Type B pancreatic cell (in vitro differentiated cells): ENCODE measurements at places on chromosomes 7 and 10. TPM values are rescaled to one million over a fixed set of nuclear protein-coding genes. Genes with fewer than 3 reads are reported as not detected.
A peak's percentile ranks its signal among the peaks of the same experiment; 100 is the strongest.

GRCh38 chr10:129467359-129468064 is 471 bp downstream of the MGMT start:
- DNase-seq, result no peak

DNA sequence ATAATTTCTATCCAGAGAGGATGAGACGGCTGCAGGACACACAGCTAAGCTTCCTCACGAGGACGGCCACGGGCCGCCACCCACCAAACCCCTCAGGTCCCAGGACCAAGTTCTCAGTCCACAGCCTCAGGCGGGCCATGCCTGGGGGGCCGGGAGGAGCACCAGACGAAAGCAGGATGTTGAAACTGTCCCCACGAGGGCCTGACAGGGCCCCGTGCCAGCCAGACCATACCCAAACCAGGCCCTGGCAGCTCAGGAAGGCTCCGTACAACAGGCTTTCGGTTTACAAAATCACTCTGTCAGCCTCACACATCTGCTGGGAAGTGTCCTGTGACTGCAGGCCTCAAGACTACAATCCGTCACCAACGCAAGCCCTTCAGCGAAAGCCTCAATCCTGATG is 14.5 kb downstream of the TUBGCP2 start:
- no peak for DNase-seq

DNA sequence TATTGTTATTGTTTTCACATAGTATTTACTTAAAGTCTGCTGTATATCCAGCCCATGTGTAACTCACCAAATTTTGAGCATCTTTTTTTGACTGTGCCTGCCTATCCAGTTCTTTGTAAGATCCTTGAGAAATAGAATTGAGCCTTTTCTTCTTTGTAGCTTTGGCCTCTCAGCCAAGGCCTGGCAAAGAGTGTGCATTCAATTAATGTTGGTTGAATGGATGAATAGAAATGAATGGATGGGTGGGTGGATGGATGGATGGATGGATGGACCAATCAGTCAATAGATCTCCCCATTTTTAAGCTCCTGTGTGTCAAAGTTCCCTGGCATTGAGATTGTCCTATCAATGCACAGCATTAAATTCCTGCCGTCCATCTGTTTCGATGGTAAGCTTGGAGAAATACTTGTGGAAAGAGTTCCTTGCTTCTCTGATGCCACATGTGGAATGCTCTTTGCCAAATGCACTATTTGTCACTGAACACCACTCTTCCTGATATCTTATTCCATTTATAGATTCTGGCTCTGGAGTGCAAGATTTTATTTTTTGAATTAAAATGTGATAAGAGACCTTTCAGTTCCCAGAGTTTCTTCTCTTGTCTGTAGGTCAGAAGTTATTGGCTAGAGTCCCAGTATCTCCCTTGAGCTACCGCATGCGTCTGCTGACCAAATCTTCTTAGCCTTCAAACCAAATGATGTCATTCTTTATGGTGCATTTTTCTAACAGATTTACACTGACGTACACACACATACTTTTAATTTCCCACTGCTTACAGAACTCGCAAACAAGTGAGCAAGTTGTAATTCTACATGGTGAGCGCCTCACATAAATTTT is 20.7 kb upstream of the ADRB1 start:
- DNase-seq, result no peak

DNA sequence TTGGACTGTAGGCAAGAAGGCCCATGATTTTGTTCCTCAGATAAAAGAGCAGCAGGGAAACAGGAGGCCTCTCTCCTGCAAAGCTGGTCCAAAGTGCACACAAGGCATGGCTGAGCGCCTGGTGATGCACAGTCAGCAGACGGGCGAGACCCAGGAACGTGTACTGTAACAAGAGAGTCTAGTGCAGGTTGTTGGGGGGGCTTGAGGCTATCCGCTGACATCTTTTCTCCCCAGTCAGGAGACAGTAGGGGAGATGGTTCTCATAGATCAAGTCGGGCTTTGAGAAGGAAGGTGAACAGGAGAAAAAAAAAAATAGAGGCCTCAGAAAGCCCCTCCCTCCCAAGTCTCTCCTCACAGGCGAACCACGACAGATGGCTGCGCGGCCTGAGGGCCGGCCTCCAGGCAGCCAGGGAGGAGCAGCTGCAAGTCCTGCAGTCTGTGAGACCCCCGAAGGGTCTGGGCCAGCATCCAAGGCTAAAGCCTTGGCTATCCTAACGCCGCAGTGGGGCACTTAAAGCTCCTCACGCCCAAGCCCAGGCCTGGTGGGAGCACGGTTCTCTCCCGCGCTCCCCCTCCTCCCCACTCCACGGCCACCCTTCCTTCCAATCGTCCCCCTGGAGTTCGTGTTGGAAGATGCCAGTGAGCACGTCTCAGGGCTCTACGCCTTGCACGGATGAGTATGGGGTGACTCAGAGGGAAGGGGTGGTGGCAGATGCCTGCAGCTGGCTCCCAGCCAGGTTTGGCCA is 68.3 kb downstream of the PRKAG2 start:
- no peak for DNase-seq

GRCh38 chr7:22997871-22998518 is 15.9 kb downstream of the HYCC1 start:
- no peak for DNase-seq

GRCh38 chr10:35387768-35388167 is 51.5 kb downstream of the CCNY start:
- DNase-seq, result no peak

GRCh38 chr7:117872561-117873309 is 506 bp downstream of the CTTNBP2 start:
- peak; percentile 73 for DNase-seq

GRCh38 chr7:38630720-38631673 is at the start of gene AMPH:
Gene AMPH, minus strand, starts transcription at chr7:38631373. Its CDS starts 22 bp downstream, at chr7:38631351.
- DNase-seq, result peak; percentile 79

OPALIN gene
- not detected in 2 replicates for total RNA-seq

SLC26A3 gene
- total RNA-seq, result 4.7 and 14.3 TPM in 2 replicates

CH25H gene
- total RNA-seq, result 0.43 and 0.70 TPM in 2 replicates
